ENCODE measurements at places on chromosomes 1 and 21.

GRCh38 chr1:20342294-20343148 lies 51.8 kb downstream of the VWA5B1 start:
- DNase-seq = no peak

DNA sequence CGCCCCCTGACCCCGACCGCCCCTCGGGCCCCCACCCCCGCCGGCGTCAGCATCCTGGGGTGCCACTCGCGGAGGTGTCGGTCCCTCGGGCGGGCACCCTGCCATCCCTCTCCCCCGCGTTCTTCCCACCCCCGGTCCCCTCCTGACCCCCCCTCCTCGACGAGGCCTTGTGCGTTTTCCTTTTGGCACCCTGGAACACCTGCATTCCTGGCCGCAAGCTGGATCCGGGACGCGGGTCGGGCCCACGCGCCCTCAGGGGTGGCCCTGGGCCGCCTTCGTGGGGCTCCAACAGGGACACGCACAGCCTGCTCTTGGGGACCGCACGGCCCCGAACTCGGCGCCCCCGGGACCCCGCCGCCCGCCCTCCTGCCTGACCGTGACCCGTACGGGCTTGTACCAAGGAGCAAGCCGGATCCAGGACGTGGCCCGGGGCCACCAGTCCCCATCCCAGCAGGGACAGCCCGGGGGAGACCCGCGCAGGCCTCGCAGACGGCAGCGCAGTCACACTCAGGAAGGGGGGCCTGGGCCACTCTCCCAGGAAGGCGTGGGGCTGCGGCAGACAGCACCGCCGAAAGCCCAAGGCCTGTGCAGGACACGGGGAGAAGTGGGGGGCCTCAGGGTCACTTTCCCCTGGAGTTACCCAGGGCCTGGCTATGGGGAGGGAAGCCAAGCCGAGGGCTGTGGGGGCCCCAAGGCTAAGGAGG lies 579 bp upstream of the SLC19A1 start:
- no peak for DNase-seq

GRCh38 chr1:20698195-20698910 lies 19.5 kb downstream of the KIF17 start:
- DNase-seq = no peak

DNA sequence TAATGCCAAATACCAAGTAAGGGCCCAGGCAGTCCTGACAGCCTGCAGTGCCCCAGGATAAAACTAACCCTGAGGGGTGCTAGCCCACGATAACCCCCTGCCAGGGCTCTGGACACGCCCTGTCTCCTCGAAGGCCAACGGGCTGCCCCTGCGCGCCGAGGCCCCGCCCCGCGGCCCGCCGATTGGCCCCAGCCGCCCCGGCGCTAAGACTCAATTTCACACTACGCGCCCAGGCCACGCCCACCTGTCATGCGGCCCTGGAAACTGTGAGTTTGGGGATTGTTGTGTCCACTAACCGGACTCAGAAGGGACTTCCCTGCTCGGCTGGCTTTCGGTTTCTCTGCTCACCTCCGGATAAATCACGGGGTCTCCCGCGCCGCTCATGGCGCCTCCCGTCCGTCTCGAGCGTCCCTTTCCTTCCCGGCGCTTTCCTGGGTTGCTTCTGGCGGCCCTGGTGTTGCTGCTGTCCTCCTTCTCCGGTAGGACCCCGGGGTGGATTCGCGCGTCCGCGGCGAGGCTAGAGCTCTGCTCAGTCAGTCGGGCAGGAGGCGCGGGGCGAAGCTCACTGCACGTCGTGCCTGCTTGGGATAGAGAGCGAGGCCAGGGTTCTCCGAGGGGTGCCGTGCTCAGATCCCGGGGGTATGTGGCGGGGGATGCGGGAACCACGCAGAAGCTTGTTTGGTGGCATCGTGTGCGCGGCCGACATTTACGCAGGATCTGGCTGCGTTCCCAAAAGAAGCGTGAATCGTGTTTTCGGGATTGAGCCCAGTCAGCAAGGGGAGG lies at the start of gene CR1L:
Gene CR1L (plus strand): TSS at position 282 of the 783 bp plus-strand sequence. CDS start 101 bp downstream, at position 383.
- DNase-seq = peak; percentile 91

DNA sequence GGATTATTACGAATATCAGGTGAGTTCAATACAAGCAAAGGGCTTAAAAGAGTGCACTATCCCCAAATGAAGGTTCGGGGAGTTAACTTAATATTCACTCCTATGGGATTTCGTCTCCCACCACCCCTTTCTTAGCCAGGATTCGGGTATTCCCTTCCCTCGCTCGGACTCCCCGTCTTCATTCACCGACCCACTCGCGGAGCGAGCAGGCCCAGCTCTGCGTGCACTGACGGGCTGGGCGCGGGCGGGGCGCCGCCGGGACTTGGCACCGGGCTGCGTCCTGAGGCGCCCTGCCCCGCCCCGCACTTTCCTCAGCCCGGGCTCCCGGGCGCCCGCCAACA lies 7.7 kb upstream of the MPZL1 start:
- DNase-seq = no peak

- no peak for DNase-seq
Observed at GRCh38 chr1:15148475-15148874, 5.1 kb upstream of the TMEM51 start.

- DNase-seq = no peak
Observed at GRCh38 chr21:30348506-30348905, at the start of gene KRTAP23-1. TSS of gene KRTAP23-1 (minus strand) at chr21:30348606. CDS start at chr21:30348606, 0 bp downstream.

DNA sequence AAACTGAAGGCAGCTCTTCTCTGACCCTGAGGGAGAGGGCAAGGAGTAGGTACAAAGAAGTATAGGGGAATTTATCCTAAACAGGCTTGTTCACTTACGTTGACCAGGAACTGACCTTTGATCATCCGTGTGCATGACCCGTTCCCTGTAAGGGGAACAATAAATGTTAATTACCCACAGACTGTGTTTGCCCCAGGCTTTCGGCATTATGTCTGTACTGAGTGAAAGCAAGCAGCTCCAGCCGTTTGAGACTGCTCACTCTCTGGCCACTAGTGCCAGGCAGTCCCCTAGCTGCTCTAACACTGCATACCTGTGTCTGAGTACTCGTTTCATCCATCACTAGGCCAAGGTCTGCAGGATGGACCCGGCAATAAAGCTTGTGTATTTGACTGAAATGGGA lies 1365.3 kb downstream of the NCAM2 start:
- DNase-seq = no peak

DNA sequence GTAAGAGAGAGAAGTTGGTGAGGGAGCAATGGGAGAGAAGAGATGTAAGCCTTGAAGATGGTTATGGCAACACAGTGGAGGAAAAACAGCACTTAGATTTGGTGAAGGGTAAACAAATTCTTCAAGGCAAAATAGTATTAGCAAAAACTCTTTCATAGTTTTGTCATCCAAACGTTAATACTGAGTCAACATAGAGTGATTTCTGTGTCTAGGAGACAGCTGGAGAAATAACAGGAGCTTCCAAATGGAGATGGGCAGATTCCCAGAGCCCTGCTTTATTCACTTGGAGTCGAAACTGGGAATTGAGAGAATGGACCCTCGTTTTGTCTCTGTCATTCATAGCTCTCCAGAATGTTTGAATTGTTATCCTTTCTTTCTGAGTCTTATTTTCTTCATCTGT lies 68.3 kb downstream of the PLA2G4A start:
- no peak for DNase-seq

GRCh38 chr21:29208044-29208681 lies 77.7 kb downstream of the MAP3K7CL start:
- no peak for DNase-seq

DNA sequence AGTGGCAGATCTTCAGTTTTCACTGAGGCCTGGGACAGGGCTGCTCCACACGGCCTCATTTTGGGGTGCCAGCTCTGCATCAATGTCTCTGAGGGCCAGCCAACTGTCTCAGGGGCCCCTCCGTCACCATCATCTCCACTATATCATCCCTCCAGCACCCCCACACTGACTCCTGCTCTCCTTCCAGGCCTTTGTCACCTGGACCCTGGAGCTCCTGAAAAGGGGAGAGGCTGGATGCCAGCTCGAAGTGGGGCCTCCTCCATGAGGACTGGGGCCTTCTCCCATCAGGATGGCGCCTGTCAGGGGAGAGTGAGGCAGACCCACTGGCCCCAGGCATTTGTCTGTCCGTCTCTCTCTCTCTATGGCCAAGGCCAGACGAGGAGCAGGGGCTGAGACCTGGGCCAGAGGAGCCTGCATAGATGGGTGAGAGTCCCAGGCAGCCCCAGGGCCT lies 44.7 kb upstream of the LRP8 start:
- DNase-seq = no peak

GRCh38 chr1:73472810-73473209 lies 725.2 kb downstream of the LRRIQ3 start:
- DNase-seq = no peak

GRCh38 chr1:91334856-91335255 lies 69.8 kb downstream of the HFM1 start:
- DNase-seq = no peak

GRCh38 chr1:151156515-151156819 lies at the start of gene TNFAIP8L2:
TSS of gene TNFAIP8L2 (plus strand) at chr1:151156649. CDS start at chr1:151158698, 2,049 bp downstream.
- DNase-seq = no peak

DNA sequence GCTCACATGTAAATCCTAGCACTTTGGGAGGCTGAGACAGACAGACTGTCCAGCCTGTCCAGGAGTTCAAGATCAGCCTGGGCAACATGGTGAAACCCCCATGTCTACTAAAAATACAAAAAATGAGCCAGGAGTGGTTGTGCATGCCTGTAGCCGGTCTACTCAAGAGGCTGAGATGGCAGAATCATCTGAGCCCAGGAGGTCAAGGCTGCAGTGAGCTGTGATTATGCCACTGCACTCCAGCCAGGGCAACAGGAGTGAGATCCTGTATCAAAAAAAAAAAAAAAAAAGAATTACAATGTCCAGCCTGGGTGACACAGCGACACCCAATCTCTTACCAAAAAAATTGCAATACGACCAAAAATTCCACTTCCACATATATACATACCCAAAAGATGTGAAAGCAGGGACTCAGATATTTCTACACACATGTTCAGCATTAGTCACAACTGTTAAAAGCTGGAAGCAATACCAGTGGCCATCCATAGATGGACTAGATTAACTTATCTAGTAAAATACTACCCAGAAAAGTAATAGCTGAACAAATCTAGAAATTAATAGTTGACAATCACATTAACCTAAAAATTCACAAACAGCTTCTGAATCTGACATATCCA lies 49.2 kb downstream of the ASH1L start:
- DNase-seq = no peak

GRCh38 chr1:13642306-13643004 lies 57.5 kb upstream of the PRDM2 start:
- DNase-seq = no peak

DNA sequence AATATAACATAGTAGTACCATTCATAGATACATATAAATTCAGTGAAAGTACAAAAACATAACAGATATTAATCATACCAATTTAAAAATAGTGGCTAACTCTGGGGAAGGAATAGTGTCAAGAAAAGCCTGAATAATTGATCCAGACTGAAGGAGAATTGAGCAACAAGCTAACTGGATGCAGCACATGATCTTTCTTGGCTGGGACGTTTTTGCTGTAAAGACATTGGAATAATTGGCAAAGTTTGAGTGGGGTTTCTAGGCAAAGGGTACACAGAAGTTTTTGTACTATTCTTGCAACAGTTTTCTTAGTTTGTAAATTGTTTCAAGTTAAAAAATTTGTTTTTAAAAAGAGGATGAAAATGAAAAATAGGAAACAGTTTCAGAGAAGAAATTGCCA lies 2.6 kb upstream of the SH3GLB1 start:
- no peak for DNase-seq

GRCh38 chr1:100528871-100529270 lies 9.1 kb upstream of the GPR88 start:
- DNase-seq = no peak

- DNase-seq = no peak
Observed at GRCh38 chr1:17183388-17184160, 21.4 kb upstream of the PADI1 start.

DNA sequence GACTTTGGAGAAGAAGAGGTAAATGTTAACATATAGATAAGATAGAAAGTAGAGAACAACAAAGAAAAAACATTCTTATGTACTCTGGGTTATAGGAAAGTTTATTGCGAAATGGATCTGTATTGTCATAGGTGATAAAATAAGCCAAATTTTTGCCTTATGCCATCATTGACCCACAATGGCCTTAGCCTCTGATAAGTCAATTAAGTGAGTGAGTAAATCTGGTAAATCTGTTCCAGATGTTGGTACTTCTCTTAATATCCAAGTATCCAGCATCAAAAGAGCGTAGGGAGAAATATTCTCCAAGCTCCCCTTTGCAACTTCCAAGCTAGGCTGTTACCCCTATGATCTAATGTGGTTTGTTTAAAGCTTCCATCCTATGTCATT lies 38.3 kb upstream of the CLCA4 start:
- DNase-seq = no peak

- DNase-seq = no peak
Observed at GRCh38 chr1:171934664-171935063, 93.4 kb downstream of the DNM3 start.

- DNase-seq = peak; percentile 73
Observed at GRCh38 chr1:8040586-8040985, 14.5 kb upstream of the ERRFI1 start.

All from Calu3 (cell line).